ENCODE measurements at places on chromosomes 2 and 18. TPM values are rescaled to one million over a fixed set of nuclear protein-coding genes. Genes with fewer than 3 reads are reported as not detected.

ELOA2 gene
- not detected for total RNA-seq

FOXD4L1 gene
- total RNA-seq = 0.15 TPM

BOLL gene
- total RNA-seq = not detected

LYPD6B gene
- total RNA-seq = not detected

GRCh38 chr18:45805551-45805950 is 19.9 kb upstream of the SIGLEC15 start:
- DNase-seq = no peak

- DNase-seq = no peak
These were observed 92.8 kb upstream of the TTC39C start for GRCh38 chr18:23921716-23922285.

DNA sequence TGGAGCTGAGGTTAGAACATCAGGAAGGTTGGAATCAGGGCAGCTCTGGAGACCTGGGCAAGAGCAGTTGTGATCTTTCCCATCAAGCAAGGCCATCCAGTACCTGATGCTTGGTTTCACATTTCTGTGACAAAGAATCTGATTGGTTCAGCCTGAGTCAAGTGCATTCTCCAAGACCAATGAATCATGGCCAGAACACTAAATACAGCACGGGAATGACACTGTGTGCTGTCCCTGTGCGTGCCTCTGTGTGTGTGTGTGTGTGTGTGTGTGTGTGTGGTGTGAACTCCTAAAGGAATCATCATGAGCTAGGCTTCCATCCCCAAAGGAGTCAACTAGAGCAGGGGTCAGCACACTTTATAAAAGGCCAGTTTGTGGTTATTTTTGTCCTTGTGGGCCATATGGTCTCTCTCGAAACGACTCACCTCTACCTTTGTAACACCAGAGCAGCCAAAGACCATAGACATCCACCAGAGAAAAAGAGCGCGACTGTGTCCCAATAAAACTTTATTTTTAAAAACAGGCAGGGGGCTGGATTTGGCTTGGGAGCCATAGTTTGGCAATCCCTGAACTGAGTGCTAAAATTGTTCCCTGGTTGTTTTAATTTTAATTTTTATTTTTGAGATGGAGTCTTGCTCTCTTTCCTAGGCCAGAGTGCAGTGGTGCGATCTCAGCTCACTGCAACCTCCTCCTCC is 99.7 kb downstream of the INHBB start:
- no peak for DNase-seq

- DNase-seq = no peak
These were observed 24.7 kb downstream of the ASB18 start for GRCh38 chr2:236239276-236240065.

DNA sequence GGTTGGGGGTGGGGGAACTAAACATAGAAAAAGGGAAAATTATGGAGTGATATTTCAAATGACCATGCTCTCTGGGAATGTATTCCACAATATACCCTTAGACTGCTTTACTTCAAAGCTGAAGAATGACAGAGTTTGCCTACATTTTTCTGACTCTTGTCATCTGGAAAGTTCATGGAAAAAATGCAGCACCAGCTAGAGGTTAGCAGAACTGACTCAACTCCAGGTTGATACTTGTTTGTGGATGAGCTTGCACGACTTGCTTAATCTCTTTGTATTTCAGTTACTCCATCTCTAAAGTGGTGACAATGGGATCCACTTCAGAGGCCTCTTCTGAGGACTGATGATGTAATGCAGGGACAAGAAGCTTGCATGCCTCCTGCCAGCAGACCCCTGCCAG is 824.0 kb upstream of the ID2 start:
- DNase-seq = no peak

DNA sequence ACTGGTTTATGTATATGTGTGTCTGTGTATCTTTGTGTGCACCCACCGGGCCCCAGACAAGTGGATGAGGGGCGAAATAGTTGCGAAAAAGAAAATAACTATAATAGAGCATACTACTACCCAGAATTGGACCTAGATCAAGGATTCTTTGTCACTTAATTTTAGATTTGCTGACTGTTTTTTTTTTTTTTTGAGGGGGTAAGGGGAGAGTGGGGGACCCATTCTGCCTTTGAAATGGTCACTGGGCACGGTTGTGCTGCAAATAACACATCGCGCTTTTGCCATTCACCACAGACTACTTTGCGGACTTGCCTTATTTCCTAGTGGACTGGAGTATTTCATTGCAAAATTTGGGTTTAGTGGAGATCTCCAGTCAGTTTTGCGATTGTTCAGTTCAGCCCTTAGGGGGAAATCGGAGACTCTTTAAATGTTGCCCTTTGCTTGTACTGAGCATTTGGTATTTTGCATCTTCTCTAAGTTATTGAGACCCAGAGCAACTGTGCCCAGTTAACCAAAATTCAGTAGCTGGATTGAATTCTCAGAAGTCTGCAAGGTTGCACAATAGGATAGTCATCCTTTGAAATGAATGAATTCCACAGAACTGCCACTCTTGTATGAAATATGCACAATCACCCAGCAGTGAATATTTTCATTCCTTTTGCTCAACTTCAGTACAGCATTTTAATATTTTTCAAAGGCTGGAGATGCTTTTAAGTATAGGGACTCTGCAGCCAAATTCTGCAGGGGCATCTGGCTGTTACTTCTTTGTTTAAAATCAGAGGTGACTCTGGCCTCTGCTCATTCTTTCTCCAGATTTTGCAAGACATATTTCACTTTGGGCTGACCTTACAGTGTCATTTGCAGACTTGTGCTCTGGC is 2.9 kb downstream of the TRIB2 start:
- no peak for DNase-seq

- no peak for DNase-seq
These were observed 7.6 kb upstream of the TNS1 start for GRCh38 chr2:218010140-218010983.

All from CD8-positive, alpha-beta memory T cell (primary cell).